Suppressor macrophage treated with lipopolysaccharide for 1 hour (primary cell): ENCODE measurements at places on chromosomes 11 and 22.

- no peak for DNase-seq
Observed at GRCh38 chr11:110130642-110131238, 37.5 kb downstream of the ZC3H12C start.

DNA sequence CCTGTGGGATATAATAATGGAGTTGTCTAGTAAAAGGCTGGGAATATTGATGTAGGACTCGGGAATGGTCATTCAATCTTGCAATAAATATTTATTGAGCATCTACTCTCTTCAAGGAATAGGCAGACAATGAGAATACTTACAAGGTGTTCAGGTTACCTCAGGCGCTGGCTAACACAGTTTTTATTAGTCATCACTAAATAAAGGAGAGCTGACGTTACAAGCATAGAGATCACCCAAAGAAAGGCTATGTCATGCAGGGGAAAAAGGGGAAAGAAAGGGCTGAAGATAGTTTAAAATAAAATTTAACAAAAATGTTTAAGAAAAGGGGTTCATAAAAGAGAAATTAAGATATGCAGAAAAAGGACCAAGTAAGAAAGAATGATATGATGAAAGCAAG, 15.8 kb upstream of the CTSC start:
- DNase-seq: no peak

DNA sequence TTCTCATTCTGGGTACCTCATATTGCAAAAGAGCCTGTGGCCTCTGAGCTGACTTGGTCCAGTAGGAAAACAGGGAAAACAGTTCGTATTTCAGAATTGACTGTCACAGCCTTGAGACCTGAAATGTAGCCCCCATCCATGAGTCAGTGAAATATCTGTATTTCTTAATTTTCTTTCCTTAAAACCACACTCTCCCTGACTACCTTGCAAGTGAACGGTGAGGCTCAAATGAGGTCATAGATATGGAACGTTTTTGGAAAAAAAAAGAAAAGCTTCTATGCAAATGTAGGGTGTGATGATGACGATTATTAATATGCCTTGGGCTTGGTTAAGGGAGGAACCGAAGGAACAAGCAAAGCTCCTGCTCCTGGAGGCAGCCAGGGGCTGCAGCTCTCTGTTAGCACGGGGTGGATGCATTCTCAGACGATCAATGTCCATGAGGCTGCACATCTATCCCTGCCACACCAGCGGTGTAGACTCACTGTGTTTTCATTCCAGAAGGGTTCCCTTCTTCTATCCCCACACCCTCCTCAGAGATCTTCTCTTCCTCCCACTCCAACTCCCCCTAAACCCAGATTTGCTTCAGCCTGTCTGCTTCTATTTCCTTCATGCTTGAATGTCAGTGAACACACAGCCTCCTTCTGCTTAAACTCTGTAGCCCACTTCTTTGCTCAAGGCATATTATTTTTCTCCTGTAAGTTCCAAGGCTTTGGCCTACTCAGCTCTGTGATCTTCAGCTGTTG, 29.2 kb upstream of the SCN3B start:
- DNase-seq: no peak

DNA sequence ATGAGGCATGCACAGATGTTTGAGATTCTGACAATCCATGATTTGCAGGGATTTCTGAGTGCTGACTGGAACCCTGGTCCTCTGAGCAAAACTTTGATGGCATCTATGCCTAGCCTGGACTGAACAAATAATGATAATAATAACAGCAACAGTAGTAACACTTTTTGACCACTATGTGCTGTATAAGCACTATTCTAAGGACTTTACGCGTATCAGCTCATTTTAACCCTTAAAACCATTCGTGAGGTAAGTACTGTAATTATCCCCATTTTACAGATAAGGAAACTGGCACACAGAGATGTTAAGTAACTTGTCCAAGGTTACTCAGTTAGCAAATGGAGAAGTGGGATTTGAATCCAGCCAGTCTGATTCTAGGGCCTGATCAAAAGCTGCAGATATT, 168.4 kb downstream of the C11orf91 start:
- no peak for DNase-seq

- no peak for DNase-seq
Observed at GRCh38 chr11:20056109-20056949, 103.9 kb downstream of the DBX1 start.

- DNase-seq: no peak
Observed at GRCh38 chr22:47377926-47378560, 615.6 kb downstream of the TBC1D22A start.
